ENCODE measurements at places on chromosomes 1 and 21. TPM values are rescaled to one million over a fixed set of nuclear protein-coding genes. Genes with fewer than 3 reads are reported as not detected.

DNA sequence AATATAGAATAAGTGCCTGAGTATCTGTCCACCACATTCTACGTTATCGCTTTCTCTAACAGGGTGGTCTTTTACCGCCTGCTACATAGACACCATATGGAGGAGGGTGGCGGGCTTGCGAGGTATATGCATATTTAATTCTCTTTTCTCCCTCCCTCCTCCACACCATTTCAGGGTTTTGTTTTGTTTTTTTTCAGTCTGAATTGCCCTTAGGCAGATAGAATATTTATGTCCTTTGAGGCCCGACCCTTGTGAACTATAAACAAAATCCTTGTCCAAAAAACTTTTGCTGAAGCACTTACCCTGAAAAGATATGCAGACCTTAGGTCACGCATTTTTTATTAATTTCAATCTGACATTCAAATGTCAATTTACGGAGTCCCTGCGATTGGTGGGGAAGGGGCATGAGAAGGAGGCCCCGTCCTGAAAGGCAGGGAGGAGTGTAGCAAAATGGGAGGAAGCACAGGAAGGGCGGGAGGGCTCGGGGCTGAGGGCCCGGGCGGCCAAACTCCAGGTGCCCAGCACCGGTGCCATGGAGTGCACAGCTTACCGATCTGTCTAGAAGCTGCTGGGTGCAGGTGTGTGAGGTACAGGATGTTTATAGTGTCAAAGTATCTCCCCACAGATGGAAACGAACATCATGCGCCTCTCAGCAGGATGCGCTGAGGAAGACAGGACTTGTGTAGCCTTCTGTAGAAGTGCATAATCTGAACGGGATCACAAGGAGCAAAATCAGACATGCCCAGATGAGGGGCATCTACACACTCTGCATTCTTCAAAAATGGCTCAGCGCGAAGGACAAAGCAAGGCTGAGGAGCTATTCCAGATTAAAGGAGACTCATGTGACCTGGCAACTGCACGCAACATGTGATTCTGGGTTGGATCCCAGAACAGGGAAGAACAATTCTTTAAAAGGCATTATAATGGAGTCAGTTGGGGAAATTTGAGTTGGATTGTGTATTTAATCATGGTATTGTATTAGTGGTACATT lies 68.8 kb upstream of the LYST start:
- no peak for DNase-seq

DNA sequence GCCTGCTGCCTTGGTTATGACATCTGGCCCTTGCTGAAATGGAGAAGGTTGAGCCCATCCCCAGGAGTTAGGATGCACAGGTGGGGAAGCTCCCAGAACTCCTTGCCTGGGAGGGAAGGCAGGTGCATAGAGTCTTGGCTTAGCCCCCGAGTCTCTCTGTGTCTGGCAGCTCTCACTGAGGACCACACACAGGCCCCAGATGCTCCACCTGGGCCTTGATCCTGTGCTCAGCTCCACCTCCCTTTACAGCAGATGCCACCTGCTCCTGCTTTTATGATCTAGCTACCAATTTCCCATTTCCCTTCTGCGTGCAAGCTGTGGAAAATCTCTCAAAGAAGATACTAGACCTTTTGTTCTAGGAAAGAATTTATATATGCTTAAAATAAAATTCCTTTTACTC lies 28.8 kb upstream of the KCNJ6 start:
- no peak for DNase-seq

GRCh38 chr1:236465959-236466303 lies 57.9 kb upstream of the LGALS8 start:
- no peak for DNase-seq

The CHAF1B gene
- total RNA-seq, result 3.9 TPM

DNA sequence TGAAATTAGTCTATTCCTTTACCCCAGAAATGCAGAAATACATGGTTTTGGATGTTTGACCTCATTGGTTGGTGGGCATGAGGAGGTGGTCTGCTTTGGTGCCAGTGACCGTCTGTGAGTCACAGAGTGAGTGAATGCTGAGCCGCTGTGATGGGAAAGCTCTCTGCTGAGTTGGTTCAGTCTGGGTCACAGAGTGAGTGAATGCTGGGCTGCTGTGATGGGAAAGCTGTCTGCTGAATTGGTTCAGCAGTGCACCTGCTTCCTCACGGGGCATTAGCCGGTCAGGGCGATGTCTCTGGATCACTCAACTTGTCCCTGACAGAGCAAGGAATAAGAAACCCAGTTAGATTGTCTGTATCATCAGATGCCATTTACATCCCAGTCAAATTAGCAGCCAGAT lies 40.8 kb downstream of the ADARB1 start:
- DNase-seq, result no peak

The CCDC181 gene
- total RNA-seq, result 0.86 TPM

DNA sequence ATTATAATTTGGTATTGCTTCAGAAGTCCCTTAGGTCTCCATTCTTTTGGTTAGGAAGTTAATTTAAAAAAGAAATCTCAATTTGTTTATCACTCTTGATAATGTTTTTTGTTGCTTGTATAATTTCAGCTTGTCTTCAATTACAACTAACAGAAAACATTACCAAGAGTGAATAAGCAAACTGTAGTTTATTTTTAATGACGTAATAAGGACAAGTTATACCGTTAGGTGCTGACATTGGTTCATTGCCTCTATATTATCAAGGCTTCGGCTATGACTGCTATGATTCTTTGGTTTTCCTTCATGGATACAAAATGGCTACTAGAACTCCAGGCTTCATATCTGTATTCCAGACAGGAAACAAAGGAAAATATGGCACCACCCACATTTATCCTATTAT lies 220.6 kb downstream of the PTGER3 start:
- no peak for DNase-seq

GRCh38 chr1:41509270-41509671 lies 24.8 kb upstream of the EDN2 start:
- no peak for DNase-seq

DNA sequence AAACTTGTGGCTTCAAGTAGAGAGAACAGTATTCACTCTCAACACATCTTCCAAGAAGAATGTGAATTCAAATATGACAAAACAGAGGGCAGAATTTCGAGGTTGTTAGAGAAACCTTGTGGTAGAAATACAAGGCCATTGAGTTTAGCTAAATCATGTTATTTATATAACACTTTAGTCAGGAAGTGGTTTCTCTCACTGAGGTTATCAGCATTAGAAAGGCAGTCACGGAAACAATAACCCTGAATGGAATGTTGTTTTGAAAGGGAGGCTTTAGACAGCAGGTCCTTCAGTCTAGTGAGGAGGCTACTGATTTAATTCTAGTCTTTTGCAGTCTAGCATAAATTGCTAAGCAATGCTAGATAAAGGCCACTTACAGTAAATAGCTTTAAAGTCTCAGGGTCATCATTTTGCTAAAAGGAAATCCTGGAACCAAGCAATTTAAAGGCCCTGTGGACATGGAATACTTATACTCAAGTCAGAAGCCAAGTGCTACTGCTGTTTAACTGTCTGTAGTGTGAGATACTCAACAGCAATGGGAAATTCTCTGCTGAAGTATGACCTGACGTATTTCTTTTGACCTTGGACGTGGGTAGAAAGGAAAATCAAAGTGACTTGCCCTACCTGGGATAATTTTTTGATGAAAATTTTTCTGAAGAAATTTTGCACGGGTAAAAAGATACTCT lies 89.0 kb upstream of the CHODL start:
- no peak for DNase-seq

- no peak for DNase-seq
These were observed 157.3 kb upstream of the RUNX1 start for GRCh38 chr21:35206141-35207125.

The LYPD8 gene
- under 0.01 TPM for total RNA-seq
